ENCODE measurements at places on chromosomes 2 and 18.

DNA sequence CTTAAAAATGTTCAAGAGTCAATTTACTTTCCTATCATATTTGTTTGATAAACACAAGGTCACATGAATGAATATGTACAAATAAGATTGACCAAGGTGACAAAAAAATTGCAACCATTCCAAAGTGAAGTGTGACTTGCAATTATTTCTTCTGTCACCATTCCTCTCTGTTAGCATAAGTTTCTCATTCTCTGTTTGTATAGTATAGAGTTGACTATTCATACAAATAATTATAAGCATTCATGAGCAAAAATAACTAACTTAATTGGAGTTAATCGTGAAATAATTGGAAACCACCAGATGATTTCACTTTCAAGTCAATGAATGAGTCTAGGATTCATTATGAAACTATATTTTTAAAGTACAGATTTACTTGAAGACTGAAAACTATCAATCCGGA lies 42.1 kb downstream of the PGAP1 start:
- DNase-seq: no peak

DNA sequence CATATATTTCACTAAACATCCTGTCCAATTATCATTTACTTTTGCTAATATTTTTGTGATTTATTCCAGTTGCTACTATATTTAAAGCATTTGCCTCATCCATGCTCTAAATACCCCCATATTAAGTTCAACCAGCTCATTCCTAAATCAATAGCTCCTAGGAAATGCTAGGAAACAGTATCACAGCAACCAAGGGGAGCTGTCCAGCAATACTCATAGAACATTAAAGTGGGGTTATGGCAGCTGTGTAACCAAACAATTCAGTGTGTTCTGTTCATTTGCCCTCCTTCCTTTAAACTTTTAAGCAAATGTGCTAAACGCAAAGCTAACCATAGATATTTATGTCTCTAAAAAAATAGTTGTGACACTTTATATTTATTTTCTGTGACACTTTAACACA lies 41.1 kb downstream of the ACVR1C start:
- DNase-seq: no peak

GRCh38 chr18:54794823-54795222 lies 33.5 kb upstream of the RAB27B start:
- DNase-seq: no peak

- DNase-seq: no peak
Observed at GRCh38 chr2:169254774-169255173, 107.6 kb downstream of the LRP2 start.

DNA sequence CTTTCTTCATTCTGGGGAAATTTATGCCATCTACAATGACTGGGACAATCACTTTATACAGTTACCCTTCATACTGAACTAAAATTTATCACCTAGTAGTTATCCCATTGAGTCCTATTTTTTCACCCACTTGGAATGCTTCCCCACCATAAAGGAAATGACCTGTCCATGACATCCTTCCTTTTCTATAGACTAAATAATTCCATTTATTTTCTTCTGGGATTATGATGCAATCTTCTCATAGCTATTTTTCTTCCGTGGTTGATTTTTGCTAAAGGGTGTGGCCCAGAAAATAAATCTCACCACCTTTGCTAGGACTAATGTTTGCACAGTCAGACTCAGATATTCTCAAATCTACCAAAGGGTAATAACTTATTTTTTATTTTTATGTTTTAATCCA lies 186.1 kb upstream of the NRXN1 start:
- no peak for DNase-seq

GRCh38 chr2:144607891-144608521 lies 88.1 kb upstream of the ZEB2 start:
- DNase-seq: no peak

DNA sequence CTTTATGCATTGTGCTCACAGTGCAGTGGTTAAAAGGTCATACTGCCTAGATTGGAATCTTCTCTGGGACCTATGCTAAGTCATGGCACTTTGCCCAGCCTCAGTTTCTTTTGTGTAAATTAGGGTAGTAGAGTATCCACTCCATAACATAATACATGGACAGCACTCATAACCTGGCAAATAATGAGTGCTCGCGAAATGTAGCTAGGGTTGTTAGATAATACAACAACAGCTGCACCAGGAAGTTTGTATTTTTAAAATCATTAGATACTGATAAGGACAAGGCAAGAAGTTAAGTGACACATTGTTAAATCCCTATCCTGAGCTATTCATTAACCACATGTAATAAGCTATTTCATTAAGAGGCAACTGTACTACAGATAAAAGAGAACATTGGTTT lies 13.8 kb upstream of the PLA2R1 start:
- DNase-seq: no peak

GRCh38 chr18:63956755-63957154 lies 7.7 kb downstream of the HMSD start:
- DNase-seq: no peak

GRCh38 chr2:176493909-176494308 lies 224.7 kb downstream of the MTX2 start:
- DNase-seq: no peak

DNA sequence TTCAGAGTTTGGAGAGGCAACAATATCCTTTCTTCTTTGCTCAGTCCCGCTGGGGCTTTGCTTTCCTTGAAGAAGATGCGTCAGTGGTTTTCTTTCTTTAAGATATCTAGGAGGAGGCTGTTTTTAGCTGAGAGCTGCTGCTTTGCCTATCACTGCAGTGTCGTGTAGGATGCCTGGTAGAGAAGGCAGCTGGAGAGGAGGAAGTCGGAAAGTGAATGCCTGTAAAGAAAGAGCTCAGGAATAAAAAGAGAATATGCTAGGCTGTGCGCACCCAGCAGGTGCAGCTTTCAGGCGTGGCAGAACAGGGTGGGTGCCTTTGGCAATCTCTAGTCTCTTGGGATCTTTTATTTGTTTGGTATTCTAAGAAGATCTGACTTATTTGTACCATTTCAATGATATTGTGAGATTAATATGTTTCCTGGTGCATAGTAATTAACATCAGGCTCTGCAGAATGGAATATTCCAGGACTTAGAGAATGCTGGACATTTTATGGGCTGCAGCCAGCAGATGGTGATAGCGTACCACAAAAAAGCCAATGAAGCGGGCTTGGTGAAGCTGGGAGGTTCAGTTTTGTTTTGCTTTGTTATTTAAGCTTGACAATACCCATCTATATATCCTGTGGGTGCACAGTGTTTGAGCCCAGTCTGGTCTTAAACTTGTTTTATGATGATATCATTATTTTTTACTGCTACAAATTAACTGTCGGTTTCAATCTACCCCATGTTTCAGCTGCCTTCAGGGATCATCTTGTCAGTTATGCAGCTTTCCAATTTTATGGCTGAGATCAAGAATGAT lies 34.9 kb downstream of the CAVIN2 start:
- peak; percentile 30 for DNase-seq

DNA sequence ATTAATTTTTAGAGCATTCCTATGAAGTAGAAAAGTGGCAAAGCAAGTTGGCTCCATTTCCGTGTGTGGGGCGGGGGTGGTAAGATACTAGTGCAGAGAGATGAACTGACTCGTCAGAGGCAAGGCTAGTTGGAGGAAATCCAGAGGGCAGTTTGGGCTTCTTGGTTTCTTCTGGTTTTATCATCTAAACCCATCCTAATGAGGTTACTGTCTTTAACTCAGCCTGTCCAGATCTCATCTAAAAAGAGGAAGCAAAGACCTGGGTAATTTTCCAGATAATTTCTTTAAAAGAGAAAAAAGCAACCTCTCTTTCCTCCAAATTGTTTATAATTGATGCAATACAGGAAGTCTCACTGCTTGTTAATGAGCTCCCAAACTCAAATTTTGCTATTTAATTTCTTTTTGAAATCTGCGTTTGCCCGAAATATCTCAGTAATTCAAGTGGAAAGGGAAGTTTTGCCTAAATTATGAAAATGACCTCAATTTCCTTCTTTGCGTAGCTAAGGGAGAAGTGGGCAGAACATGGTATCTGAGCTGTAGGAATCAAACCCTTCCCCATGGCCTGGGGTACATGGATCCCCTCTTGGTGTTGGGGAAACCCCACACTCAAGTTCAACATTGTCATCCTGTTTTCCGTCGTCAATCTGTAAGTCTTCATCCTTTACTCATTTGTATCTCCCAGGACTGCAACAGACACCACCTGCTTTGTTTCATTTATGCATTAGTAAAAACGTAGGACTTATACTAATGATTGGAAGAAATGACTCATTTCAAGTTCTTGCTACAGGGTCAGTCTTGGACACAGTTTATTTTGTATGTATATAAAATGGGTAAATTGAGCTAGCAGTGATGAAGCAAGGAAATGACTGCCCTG lies 89.1 kb upstream of the KLF7 start:
- no peak for DNase-seq

DNA sequence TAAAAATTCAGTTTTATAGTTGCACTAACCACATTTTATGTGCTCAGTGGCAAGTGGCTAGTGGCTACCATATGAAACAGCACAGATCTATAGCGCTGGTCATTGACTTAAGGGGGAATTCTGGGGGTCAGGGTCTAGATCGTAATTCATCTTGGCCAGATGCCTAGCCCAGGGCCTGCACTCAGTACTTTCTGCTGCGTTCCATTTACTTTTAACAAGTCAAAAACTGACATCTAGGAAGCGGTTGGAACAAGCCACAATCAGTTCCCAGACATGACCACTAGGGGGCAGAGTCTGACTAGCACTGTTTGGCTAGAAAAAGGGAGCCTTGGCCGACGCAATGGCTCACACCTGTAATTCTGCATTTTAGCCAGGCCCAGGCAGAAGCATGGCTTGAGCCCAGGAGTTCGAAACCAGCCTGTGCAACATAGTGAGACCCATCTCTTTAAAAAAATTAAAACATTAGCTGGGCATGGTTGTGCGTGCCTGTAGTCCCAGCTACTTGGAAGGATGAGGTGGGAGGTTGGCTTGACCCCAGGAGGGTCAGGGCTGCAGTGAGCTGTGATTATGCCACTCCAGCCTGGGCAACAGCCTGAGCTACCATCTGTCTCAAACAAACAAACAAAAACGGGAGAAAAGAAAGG lies 9.0 kb upstream of the TMBIM1 start:
- peak; percentile 91 for DNase-seq

DNA sequence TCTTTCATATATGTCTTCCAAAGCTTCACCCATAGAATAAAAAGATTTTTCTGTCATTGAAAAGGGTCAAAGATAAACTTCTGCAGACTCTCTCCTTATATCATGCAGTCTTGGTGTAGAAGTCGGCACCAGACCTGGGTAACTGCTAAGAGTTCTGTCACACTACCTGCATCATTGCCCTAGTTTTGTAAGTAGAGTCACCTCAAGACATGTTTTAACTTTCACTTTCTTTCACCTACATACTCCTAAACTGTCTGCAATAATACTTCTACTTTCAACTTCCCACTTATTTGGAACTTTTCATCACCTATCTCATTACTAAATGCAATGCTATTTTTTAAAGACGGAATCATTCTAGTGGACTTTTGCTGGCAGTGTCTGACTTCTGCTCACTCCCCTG lies 475.6 kb upstream of the VRK2 start:
- no peak for DNase-seq

DNA sequence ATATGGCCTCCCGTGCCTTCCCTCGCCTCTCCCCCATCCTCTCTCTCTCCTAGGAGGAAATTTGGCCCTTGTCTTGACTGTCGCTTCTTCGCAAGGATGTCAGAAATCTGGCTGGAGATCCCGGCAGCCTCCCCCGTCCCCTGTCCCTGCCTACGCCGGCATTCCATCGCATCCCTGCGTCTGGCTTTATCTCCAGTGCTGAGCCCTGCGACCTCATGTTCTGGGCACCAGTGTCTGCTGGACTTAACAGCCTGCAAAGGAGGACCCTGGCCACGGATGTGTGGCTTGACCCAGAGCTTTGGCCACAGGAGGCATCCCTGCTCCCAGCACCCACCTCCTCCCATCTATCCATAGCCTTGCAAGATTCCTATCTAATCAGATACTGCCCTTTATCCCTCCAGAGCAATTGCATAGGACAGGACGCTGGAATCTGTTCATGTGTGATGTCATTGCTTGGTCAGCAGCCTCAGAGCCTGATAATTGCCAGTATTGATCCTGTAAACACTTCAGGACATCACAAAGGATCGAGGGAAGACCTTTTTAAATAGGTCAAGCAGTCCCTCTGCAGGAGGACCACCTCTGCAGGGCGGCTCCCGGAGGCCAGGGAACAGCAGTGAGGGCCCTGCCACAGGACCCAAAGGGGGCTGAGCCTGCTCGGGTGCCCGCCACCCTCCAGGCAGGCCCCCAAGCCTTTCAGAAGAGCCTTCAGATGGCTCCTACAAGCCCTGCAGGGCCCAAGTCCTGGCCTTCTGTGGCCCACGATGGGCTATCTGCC lies 168.2 kb downstream of the TWIST2 start:
- DNase-seq: no peak

- DNase-seq: no peak
Observed at GRCh38 chr2:128563348-128563687, 244.7 kb upstream of the HS6ST1 start.

DNA sequence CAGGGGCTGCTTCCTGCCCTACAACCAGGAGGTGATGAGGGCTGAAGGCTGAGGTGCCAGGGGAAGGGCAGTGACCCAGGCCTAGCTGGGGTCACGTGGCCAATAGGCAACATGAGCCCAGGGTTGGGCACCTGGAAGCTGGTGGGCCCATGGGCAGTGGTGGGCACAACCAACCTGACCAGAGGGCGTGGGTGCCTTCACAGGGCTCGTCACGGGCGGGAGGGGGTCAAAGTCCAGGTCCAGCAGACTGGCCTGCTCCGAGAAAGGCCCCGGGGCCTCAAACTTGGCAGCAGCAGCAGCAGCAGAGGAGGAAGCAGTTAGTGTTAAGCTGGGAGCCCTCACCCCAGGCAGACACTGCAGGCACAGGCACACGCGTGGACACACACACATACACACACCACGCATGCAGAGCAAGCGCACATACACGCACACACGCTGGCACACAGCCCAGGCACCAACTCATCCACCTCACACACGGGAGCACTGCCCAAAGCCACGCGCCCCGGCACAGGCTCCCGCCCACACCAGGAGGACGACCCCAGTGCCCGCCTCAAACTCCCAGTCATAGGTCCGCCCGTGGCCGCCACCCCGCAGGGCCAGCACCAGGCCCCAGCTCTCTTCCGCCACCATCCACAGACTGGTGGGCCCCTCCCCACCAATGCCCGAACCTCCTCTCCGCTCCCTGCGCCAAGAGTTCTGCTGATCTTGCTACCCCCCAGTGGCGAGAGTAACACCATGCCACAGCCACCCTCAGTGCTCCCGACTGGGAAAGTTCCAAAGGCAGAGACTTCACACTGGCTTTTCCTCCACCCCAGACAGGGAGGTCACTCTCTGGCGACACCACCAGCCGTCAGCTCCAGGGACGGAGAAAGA lies 53.0 kb downstream of the BIN1 start:
- no peak for DNase-seq

GRCh38 chr2:159905926-159906714 lies 108.1 kb upstream of the CD302 start:
- no peak for DNase-seq

GRCh38 chr18:79930020-79930642 lies 21.3 kb downstream of the SLC66A2 start:
- no peak for DNase-seq

- DNase-seq: no peak
Observed at GRCh38 chr18:37663446-37663845, 97.8 kb upstream of the CELF4 start.

- no peak for DNase-seq
Observed at GRCh38 chr2:120787822-120788700, 52.4 kb downstream of the GLI2 start.

GRCh38 chr2:63738019-63738418 lies 103.7 kb upstream of the UGP2 start:
- DNase-seq: no peak
